ENCODE measurements at places on chromosomes 1 and 21. TPM values are rescaled to one million over a fixed set of nuclear protein-coding genes. Genes with fewer than 3 reads are reported as not detected.

DNA sequence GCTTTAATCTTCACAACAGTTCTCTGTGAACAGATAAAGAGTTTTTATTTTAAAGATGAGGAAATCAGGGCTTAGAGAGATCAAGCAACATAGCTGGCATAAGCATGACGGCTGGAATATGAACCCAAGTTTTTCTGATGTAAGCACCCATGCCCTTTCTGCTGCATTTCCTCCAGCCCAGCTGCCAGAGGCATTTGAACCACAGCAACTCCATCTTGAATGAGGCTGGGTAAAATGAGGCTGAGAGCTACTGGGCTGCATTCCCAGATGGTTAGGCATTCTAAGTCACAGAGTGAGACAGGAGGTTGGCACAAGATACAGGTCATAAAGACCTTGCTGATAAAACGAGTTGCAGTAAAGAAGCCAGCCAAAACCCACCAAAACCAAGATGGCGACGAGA lies 90.0 kb downstream of the WDR64 start:
- no peak for DNase-seq

GRCh38 chr1:147541672-147542568 lies 619 bp downstream of the BCL9 start:
- peak; percentile 45 for DNase-seq

DNA sequence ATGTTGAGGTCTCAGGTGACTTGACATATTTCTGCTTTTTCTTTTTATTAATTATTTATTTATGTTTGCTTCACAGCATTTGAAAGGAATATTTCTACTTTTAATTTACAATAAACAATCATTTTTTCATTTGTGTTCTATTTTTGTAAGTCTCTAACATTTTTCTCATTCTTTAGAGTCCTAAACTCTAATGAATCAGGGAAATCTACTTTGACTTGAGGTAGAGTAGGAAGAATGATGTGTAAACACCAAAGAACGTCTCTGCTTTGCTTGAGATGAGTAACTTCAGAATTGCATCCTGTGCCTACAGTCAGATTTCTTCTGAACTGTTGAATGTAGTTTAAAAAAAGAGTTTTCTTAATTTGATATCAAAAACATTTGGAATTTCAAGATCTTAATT lies 65.2 kb downstream of the CNST start:
- DNase-seq = no peak

DNA sequence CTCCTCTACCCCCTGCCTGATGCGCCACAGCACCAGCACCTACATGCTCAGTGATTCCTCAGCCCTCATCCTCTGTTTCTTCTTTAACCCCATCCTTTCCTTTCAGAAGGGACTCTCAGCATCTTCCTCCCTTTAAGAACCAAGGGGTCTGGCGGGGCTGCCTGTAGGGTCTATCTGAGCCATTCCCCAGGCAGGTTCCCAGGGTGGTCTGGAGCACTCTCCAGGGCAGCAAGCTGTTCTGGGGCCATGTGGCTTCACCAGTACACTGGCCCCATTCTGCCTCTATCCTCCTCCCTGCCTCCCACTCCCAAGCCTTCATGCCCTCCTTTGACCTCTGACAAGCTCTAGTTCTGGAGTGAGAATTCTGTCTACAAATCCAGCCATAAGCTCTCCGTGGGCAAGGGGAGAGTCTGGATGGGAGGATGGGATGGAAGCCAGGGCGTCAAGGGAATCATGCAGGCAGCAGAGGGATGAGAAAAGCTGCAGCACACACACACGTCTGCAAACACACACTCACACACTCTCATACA lies 10.4 kb downstream of the BATF3 start:
- no peak for DNase-seq

GRCh38 chr1:203455706-203456105 lies 19.9 kb upstream of the PRELP start:
- no peak for DNase-seq

DNA sequence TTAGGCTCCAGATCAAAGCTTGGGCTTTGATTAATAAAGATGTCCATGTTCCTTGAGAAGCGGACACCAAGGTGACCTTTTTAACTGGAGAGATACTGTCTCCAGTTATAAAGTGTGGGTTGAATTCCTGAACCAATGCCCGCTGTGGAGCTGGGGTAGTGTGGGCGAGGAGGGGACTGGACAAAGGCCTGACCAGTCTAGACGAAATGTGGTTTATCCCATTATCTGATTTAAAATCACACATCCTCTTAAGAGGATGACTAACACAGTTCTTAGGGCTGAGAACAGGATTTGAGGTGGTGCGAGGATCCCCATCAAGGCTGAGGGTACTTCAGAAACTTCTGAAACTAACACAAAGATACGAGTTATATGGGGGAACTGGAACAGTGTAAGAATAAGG lies 84.5 kb upstream of the GCLM start:
- DNase-seq = no peak

Gene KCNJ15
- 1.1 TPM for total RNA-seq

DNA sequence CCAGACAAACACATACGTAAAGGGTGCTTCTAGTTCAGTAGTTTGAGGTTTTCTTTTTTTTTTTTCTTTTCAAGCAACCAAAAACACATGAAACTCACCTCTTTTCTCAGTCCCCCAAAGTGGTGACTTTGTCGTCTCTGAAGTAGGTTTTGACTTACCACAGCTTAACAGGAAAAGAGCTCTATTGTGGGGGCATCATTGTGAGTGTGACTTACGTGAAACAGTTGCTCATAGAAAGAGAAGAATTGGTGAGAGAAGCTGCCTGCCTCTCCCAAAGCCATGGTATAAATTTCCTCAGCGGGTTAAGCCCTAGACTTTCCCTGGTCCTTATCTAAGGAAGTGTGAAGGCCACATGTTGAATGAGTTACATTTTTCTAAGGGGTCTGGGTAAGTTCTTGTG lies 11.9 kb downstream of the FASLG start:
- DNase-seq = peak; percentile 45

Gene CD1D
- total RNA-seq = not detected

- no peak for DNase-seq
Observed at GRCh38 chr1:65949230-65949626, 156.5 kb downstream of the PDE4B start.

DNA sequence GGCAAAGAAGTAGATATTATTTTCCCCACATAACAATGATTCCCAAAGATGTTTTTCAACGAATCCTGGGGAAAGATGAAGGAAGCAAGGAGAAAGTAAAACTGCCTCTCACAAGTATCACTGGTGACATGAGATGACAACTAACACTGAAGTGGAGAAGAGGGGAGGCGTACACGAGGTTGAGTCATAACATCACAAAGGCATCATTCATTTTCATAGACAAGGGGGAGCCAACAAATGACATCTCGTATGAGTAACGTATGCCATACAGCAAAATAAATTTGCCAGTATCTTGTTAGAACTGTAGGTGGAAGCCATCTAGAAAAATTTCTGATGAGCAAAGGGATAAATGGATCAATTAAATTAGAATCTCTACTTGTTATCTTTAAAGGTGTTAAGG lies 56.6 kb downstream of the ATP1B1 start:
- DNase-seq = no peak

GRCh38 chr1:171081314-171081753 lies 9.4 kb upstream of the FMO3 start:
- DNase-seq = no peak

DNA sequence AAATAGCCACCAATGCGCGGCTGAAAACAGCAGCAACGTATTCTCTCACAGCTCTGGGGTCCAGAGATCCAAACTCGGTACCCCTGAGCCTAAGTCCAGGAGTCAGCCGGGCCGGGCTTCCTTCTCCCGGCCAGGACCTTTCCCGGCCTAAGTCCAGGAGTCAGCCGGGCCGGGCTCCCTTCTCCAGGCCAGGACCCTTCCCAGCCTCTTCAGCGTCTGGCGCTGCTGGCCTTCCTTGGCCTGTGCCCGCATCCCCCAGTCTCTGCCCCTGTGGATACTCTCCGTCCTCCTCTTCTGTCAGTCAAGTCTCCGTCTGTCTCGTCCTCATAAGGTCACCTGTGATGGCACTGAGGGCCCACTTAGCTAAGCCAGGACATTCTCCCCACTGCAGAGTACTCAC lies 32.2 kb downstream of the KCNAB2 start:
- no peak for DNase-seq

- DNase-seq = no peak
Observed at GRCh38 chr1:27528818-27529703, 39.1 kb upstream of the WASF2 start.
